Hematopoietic multipotent progenitor cell treated with erythropoietin and hydrocortisone succinate and interleukin-3 and kit ligand, for 6 days (in vitro differentiated cells): ENCODE measurements at places on chromosomes 2 and 18.

DNA sequence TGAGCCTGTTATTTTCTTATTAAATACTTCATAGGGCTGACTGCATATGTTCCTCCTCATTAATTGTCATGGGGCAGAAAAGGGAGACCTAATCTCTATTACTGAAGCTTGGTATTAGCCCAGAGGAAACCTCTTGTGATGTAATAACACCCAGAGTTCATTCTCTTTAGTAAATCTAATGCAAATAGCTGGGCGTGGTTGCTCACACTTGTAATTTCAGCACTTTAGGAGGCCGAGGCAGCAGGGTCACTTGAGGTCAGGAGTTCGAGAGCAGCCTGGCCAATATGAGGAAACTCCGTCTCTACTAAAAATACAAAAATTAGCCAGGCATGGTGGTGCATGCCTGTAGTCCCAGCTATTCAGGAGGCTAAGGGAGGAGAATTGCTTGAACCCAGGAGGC is 14.7 kb downstream of the DAW1 start:
- no peak for DNase-seq

DNA sequence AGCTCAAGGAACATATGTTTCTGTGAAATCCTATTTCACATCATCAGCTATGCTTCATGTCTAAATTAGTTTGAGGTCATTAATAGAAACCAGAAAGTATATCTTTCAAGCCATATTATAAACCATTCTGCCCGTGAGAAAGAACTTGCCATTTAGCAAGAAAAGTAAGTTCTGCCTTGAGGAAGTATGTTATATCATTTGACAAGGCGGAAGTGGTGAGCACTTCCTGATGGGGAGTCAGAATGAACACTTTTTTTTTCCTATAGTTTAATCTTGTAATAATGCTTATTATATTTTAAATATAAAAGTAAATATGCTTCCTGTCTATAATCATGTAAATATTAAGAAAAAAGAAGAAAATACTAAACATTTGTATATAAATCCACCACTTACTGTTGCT is 39.3 kb upstream of the NRXN1 start:
- peak; percentile 40 for DNase-seq

- no peak for DNase-seq
These were observed 58.0 kb downstream of the NYAP2 start for GRCh38 chr2:225457482-225457881.

GRCh38 chr2:184004948-184005672 is 593.2 kb upstream of the ZNF804A start:
- DNase-seq, result no peak

- DNase-seq, result no peak
These were observed 15.8 kb downstream of the ITGA4 start for GRCh38 chr2:181472990-181473389.

GRCh38 chr2:71500426-71501079 is 47.2 kb downstream of the DYSF start:
- DNase-seq, result no peak

DNA sequence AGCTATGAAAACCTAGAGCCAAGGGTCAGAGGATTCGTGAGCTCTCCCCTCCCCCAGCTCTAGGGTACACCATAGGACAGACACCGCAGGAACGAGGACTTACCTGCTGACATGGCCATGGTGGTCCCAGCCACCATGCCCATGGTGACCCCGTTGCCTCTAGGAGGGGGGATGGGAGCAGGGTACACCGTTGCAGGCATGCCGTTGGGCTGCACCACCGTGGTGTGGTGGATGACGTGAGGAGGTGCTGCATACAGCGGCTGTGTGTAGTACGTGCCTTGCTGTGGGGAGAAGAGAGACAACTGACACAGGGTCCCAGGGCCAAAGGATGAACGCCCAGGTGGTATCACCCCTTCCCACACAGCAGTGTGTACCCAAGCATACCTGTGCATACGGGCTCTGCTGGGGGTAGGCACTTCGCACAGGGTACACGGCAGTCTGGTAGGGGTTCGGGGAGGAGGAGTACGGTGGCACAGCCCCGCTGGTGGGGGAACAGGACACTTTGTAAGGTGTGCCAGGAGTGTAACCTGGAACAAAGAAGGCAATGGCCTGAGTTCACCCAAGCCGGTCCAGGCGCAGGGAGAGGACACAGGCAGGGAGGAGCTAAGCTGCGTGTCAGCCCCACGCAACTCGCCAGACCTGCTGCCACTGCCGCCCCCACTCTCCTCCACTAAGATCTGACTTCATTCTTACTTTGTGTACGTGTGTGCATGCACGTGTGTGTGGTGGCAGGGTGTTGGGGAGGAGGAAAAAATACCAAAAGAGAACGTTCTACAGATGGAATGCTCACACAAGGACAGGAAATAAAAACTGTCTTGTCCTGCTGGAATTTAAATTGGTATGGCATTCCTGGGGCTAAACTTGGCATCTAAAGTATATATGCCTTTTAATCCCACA is 37.8 kb downstream of the FAM168B start:
- no peak for DNase-seq

DNA sequence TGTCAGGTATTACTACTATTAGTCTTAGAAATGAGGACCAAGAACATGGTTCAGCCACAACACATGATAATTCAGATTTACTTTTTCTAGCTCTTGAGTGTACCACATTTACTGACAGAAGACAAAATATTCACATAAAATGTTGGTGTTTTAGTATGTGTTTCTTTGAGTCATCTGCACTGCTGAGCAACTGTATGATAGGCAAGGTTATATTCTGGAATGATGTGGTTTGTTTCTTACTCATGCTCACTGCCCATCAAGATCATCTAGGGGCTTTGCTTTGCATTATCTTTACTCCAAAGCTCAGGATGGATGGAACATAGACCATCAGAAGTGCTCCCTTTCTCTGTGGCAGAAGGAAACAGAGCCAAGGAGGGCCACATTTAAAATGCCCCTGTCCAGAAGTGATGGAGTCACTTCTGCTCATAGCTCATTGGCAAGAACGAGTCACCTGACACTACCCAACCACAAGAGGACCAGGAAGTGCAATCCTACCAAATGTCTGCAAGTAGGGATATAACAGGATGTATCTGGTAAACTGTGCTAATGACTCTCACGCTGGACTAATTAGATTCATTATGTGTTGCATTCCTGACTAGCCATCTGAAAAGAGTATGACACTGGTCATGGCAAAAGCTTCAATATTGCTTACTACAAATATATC is 81.5 kb downstream of the DIS3L2 start:
- no peak for DNase-seq

DNA sequence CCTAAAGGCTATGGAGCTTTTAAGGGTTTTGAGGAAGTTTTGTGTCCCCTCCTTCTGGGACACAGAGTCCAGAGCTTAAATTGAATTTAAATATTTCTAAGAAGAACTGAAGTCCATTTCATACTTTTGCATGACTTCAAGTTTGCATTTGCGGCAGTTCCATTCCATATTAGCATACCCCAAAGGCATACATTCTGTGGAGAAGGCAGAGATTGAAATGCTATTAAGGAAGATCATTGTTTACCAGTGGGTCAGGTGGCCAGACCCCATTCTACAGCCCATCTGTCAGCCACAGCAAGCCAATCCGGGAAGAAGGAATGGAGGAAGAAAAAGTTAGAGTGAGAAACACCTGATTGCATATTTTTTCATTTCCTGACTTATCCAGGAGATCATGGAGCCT is 75.0 kb downstream of the DNAH7 start:
- DNase-seq, result no peak

DNA sequence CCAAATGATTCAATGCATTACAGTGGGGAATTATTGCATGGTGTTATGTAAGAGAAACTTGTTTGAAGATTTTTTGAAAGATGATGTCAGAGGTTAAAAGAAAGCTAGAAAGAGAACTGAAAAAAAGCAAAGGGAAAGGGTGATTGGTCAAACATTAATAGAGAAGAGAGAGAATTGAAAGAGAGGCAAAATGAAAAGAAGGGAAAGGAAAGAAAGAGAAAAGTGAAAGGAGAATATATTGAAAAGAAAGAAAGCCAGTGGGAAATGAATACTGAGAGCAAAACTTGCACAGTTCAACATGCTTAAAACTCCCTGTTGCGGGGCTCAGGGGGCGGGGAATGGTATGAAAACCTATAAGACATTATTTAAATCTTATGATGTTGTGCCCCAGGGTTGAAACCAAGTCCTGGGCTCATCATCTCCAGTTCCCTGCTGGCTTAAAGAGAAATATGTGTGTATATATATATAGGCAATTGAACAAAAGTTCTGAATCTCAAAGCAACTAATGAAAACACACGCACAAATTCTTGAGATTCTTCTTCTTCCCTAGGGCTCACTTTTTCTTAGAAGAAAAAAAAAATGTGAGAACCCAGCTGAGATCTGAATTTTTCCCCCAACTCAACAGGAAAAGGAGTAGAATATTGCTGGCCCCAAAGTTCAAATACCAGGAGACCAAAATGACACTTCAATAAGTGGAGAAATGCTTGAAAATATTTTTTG is 2045.9 kb upstream of the CELF4 start:
- DNase-seq, result no peak

DNA sequence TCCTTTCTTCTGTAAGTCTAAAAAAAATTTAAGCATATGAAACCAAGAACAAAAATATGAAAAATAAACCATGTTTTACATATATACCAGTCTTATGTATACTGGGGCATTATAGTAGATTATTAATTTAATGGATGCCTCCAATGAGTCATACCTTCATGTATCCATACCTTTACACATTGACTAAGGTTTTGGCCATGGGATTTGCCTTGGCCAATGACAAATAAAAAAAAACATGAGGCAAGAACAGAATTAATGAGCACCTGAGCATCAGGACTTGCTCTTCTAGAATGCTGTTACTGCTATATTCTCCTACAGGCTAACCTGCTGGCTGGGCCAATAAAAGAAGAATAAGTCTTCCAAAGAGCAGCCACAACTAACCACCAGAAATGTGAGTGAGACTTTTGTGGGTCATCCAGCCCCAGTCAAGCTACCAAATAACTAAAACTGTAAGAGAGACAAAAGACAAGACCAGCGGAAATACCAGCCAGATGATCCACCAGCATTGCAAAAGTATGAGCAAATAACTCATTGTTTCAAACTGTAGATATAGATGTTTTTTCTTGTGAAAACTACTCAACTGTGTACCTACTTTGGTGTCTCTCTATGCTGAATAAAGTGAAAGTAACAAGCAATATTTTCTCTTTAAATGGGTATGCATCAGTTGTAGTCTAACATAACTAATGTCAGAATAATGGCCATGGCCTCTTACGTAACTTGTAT is 749.6 kb upstream of the VRK2 start:
- DNase-seq, result no peak

DNA sequence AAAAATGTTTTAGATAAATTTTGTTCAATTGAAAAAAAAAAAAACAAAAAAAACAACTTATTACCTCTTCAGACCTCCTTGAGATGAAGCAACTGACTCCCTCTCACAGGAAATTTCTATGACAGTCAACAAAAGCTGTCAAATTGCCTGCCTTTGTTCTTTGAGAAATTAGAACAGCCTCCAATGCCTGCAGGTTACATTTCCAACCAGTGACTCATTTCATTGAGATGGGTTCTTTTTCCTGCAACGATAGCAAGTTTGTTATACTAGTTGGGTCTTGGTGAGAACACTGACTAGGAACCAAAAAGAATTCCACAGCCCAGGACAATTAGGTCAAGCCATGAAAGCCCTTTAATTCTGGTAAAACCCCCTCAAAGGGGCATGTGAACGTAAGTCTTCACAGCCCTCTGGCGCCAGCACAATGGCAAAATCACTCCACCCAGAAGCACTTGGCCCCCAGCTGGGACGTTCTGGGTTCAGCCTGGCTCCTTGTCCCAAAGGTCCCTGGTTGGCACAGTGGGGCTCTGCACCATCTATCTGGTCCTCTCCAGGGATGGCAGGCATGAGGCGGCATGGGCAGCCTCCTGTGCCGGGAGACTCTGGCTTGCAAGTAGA is 87.0 kb downstream of the SPP2 start:
- DNase-seq, result no peak

- DNase-seq, result no peak
These were observed 3.8 kb downstream of the STAM2 start for GRCh38 chr2:152171718-152172117.

DNA sequence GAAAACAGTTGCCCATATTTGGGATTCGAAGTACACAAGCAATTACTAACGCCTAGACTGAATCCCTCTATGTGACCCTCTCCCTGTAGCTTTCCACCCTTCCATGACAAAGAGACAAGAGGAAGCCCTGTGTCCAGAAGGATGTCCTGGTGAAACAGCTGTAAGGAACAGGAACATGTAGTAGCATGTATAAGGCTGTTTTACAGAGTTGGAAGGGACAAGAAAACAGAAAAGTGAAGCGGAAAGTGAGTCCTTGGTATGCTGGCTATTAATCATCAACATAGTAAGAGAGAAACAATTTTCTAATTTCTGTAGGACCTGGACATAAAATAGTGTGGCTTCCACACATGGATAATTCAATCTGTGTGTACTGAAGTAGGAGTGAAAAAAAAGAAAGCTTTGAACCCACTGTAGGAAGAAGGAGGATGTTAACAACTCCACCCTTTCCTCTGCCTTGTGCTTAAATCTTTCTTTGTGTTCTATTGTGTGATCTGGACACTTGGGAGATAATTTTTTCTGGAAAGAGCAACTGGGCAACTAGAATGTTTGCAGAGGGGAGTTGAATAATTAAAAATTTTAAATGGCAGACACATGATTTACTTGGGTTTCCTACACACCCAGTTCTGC is 162.3 kb upstream of the ZSWIM2 start:
- no peak for DNase-seq

DNA sequence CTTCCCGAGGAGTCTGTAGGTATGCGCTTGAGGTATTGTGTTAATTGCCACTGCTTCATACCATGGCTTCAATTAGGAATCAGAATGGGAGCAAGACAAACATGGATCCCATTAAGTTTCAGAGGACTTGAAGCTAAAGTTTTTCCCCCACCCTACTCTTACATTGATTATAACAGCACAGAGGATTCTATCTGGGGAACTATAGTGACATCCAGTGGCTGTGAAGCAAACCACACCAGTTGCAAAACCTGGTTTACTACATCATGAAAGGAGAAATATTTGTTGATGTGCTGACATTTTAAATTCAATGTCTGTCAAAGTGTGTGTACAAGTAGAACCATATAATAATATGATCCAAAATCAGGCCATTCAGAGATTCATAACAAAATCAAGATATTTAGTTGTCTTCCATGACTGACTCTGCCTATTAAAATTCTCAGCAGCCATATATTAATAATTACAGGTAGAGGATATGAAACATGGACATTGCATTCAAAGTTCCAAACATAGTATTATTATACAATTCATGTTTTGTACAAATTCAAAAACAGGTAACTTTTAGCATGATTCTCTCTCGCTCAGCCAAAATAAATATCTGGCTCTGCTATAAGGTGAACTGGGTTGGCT is 82.9 kb downstream of the GRB14 start:
- peak; percentile 71 for DNase-seq

GRCh38 chr18:74905247-74905646 is 303.7 kb downstream of the PTGR3 start:
- DNase-seq, result no peak

GRCh38 chr18:50879302-50880118 is 592 bp downstream of the ME2 start:
- peak; percentile 74 for DNase-seq

DNA sequence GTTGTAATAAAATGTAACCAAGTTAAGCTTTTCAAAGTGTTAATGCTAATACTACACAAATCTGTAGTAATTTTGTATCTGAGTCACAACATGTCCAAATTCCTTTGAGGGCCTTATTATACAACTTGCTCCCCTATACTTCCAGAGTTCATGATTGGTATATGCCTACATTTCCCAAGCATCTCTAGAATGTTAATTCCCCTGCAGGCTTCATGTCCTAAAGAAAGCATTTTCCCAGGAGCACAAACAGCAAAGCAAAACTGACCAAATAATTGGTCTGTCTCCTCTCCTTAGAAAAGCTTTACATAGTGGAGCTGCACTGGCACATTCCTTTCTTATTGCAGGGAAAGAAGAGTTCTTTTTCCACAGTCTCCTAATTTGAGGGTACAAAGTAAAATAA is 3.7 kb downstream of the ALS2 start:
- DNase-seq, result no peak
